Occipital lobe (tissue), 3 donors: ENCODE measurements at places on chromosomes 12 and 14. TPM values are rescaled to one million over a fixed set of nuclear protein-coding genes. Genes with fewer than 3 reads are reported as not detected.

The BTG1 gene
- total RNA-seq = 22.8 TPM

The CCDC197 gene
- not detected for total RNA-seq

DNA sequence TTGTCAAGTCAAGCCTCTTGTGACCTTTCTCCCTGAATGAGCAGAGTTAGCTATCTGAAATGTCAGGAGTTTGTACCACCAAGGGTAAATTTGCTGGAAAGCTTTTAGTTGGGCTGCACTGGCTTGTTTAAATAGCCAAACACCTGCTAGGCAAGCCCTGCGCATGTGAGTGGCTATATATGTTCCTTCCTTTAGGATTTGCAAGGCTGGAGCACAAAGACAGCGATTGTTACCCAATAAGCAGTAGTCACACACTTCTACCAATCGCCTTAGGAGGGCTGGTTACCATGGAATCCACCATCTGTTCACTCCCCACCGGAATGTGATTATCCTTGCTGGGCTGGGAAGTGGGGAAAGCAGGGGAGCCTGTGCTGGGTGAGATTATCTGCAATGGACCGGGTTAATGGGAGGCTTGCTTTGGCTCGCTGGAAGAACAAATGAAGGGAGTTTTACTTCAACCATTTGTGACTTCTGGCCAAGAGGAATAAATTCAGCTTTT lies 102.5 kb downstream of the FGD4 start:
- DNase-seq = peak; percentile 77

- no peak for DNase-seq
Observed at GRCh38 chr12:57176846-57177245, 29.4 kb upstream of the LRP1-AS start.

DNA sequence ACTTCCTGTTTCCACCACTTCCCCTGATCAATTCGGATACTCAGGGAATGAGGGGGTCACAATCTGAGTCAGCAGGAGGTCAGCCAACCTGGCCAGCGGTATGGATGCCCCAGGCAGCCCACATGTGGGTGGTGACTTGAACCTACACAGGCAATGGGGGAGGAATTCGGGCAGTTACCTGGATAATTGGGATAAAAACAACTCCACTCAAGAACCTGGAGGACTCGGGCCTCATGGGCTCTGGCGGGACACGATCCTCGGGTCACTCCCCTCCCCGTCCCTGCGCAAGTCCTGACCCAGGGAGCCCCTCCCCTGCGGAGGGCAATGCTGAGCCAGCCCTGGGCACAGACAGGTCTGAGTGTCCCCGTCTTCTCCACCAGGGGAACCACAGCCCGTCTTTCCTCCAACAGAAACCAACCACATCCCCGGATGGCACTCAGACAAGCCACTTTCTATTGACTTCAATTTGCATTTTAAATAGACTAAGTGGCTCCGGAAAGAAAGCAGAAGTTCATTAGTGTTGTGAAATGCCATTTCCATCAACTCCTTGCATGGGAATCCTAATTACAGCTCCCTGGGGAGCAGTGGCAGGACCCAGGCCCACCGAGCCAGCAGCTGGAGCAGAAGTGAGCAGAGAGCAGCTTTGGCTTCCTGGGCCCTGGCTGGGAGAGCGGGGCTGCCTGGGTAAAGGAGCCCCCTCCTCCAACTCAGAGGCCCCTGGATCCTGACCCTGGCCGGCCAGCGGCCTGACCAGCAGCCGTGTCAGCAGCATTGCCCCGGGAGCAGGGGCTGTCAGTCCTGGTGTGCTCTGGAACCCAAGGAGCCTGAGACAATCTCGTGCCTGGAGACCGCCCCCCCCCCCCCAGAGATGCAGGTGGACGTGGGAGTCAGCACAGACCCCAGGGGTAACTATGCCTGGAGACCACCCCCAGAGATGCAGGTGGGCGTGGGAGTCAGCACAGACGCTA lies 374.1 kb downstream of the ADGRD1 start:
- no peak for DNase-seq

GRCh38 chr12:3295646-3296408 lies 195.2 kb upstream of the PRMT8 start:
- DNase-seq = no peak

DNA sequence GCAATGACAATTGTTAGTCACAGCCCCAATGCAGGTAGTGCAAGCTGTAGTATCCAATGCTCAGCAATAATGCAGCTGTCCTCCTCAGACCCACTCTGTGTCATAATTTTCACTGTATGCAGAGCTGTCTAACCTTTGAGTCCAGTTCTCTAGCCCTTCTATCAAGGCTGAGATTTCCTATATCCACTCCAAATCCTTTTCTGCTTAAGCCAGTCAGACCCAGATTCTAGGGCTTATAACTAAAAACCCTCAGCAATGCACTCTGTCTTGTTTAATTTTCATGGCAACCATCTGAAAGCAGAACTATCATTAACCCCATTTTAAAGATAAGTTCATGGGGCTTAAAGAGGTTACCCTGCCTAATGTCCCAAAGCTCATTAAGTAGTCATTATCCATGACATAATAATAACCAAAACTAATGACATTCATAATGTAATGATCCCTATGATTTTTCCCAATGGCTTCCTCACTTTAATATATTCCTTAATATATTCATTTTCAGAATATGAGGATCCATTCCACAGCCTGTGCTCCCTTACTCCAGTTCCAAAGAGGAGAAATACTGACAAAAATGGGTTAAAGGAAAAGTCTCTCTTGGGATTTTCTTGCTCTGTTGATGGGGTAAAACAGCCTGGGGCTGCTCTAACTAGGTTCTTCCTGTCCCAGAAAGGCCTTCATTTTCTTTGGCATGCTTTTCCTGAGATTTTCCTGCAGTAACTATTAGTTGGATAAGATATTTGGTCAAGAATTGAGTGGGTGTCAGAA lies 29.5 kb downstream of the TXNDC16 start:
- no peak for DNase-seq

GRCh38 chr14:103994535-103995184 lies 52.3 kb upstream of the RD3L start:
- DNase-seq = no peak

The SLC6A15 gene
- total RNA-seq = 119 TPM

GRCh38 chr14:104693482-104694431 lies 4.3 kb downstream of the INF2 start:
- no peak for DNase-seq

DNA sequence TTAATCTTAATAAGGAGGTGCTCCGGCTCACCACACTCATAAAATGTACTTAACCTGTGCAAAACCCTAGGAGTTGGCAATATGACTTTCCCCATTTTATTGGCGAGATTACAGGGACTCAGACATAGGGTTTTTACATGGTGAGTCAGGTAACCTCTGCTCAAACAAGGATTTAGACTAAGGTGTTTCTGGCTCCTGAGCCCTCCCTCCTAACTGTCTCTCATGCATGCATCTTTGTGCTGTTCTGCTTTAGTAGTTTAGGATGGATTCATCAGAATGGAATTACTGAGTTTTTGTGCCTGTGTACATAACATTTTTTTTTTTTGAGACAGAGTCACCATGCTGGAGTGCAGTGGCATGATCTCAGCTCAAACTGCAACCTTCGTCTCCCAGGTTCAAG lies 993.3 kb upstream of the TMEM132C start:
- DNase-seq = no peak

GRCh38 chr12:12398026-12398859 lies 41.4 kb downstream of the BORCS5 start:
- peak; percentile 23 for DNase-seq

GRCh38 chr12:120979862-120980696 lies 1.7 kb downstream of the HNF1A start:
- DNase-seq = no peak
